Mesothelial cell of epicardium (in vitro differentiated cells): ENCODE measurements at places on chromosomes 6 and 20.

GRCh38 chr20:23399568-23400241 is 21.6 kb downstream of the NAPB start:
- H3K27ac ChIP-seq = no peak overlapping the region
- H3K4me3 ChIP-seq = no peak overlapping the region
- no peak for DNase-seq
- H3K4me1 ChIP-seq = peaks cover 3% of the 10 kb centered on the region
- H3K36me3 ChIP-seq = peaks cover 14% of the 10 kb centered on the region

- H3K4me1 ChIP-seq = peaks cover 10% of the 10 kb centered on the region
- no peaks in the 10 kb centered on the region for H3K27me3 ChIP-seq
- H3K27ac ChIP-seq = no peak overlapping the region
These were observed 13.7 kb downstream of the STXBP5 start for GRCh38 chr6:147217840-147218404.

GRCh38 chr6:119138906-119139541 is 60.6 kb upstream of the FAM184A start:
- H3K27me3 ChIP-seq = peaks cover 2% of the 10 kb centered on the region
- H3K27ac ChIP-seq = peak overlapping the region; percentile 58
- no peaks in the 10 kb centered on the region for H3K36me3 ChIP-seq
- no peak for DNase-seq

GRCh38 chr6:131532580-131533039 is 40.4 kb upstream of the ARG1 start:
- DNase-seq = no peak
- H3K27me3 ChIP-seq = no peaks in the 10 kb centered on the region
- H3K27ac ChIP-seq = no peak overlapping the region
- H3K4me3 ChIP-seq = no peak overlapping the region

- no peak for DNase-seq
- H3K4me1 ChIP-seq = no peaks in the 10 kb centered on the region
- H3K36me3 ChIP-seq = no peaks in the 10 kb centered on the region
These were observed 35.9 kb downstream of the ENPP1 start for GRCh38 chr6:131843768-131844167.

GRCh38 chr6:66179361-66179760 is 472.3 kb upstream of the EYS start:
- no peak overlapping the region for H3K4me3 ChIP-seq
- H3K36me3 ChIP-seq = no peaks in the 10 kb centered on the region
- no peak overlapping the region for H3K27ac ChIP-seq

- no peaks in the 10 kb centered on the region for H3K36me3 ChIP-seq
- no peak overlapping the region for H3K4me3 ChIP-seq
- H3K27me3 ChIP-seq = peaks cover 17% of the 10 kb centered on the region
- no peaks in the 10 kb centered on the region for H3K4me1 ChIP-seq
- no peak for DNase-seq
These were observed 91.0 kb downstream of the FNDC1 start for GRCh38 chr6:159260208-159260607.

DNA sequence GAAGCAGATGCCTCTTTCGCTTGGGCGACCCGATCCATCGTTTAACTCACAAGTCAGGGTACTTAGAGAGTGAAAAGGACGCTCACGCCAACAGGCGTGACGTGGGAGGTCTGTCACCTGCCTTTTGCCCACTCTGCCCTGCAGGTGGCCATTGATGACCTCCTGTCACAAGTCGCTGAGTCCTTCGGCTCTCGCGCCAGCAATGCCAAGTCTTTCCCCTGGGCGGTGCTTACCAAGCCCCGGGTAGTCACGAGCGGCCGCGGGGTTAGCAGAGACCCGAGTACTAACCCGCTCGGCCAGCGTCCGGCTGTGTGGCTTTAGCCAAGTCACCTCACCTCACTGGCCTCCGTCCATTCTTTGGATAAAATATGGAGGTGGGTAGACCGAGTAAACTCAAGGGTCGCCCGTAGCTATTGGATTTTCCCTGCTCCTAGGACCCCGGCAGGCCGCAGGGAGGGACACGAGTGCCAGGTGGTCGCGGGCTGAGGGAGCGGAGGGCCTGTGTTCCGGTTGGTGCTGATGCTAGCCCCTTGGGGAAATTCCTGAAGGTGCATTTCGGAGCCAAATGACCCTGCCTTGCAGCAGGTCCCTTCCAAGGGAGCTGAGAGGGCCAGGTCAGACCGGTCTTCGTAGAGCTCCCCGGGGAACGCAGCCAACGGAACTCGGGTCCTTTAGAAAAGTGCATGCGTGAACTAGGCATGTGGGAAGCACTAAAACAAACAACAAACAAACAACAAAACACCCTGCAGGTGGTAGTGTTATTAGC is 668 bp downstream of the PKIB start:
- no peak for DNase-seq
- peaks cover 14% of the 10 kb centered on the region for H3K36me3 ChIP-seq

DNA sequence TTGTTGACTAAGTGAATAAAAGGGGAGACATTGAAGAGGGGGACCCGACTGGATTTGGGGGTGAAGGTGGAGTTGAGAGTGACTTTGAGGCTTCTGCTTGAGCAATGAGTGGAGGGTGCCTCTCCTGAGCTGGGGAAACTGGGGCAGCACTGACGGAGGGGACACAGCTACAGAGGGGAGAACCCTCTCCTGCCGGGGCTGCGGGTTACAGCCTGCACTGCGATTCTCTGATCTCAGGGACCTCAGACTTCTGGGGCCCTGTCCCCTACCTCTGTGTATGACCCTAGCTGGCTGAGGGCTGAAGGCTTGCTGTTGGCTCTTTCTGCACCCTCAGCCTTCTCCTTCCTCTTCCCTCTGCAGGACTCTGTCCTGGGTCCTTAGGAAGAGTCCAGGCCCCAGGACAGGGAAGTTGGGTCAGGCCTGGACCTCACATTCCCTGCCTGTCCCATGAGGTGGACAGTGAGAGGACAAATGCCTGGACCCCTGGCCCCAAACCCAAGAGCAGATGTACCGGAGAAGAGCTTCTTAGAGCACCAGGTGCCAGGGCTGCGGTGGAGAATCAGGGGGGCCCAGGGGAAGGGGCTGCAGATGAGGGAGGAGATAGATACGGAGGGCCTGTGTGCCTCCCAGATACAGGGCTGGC is 13.7 kb upstream of the FAM110A start:
- H3K27me3 ChIP-seq = peaks cover 4% of the 10 kb centered on the region
- no peak overlapping the region for H3K4me3 ChIP-seq
- no peak overlapping the region for H3K27ac ChIP-seq
- no peaks in the 10 kb centered on the region for H3K36me3 ChIP-seq
- peaks cover 3% of the 10 kb centered on the region for H3K4me1 ChIP-seq
- no peak for DNase-seq

- peaks cover 13% of the 10 kb centered on the region for H3K4me1 ChIP-seq
- H3K27ac ChIP-seq = no peak within 1 kb of the TSS
- H3K27me3 ChIP-seq = peaks cover 78% of the 10 kb centered on the region
- peak; percentile 40 for DNase-seq
- peak within 1 kb of the TSS; percentile 76 for H3K4me3 ChIP-seq
- H3K36me3 ChIP-seq = no peaks in the 10 kb centered on the region
These were observed at the start of gene SLC35F1 for GRCh38 chr6:117906958-117907600. Gene SLC35F1 (plus strand): TSS chr6:117907264.

DNA sequence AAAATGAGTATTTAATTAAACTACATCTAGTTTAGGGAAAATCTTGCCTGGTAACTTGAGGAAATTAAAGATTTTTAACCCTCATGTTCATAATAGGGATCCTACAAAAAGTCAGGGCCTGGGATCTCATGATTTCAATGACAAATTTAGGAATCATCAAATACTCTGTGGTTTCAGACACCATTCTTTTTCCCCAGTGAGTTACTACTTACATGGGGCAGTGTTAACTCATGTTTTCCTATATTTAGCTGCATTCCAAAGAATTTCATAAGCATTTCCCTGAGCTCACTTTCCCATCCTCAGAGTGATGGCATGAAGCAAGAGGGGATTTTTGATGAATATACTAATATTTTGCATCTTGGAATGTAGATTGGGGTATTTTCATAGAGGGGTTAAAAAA is 321.7 kb downstream of the CENPW start:
- no peaks in the 10 kb centered on the region for H3K36me3 ChIP-seq
- H3K27ac ChIP-seq = peak overlapping the region; percentile 24
- no peak overlapping the region for H3K4me3 ChIP-seq
- peaks cover 34% of the 10 kb centered on the region for H3K4me1 ChIP-seq

DNA sequence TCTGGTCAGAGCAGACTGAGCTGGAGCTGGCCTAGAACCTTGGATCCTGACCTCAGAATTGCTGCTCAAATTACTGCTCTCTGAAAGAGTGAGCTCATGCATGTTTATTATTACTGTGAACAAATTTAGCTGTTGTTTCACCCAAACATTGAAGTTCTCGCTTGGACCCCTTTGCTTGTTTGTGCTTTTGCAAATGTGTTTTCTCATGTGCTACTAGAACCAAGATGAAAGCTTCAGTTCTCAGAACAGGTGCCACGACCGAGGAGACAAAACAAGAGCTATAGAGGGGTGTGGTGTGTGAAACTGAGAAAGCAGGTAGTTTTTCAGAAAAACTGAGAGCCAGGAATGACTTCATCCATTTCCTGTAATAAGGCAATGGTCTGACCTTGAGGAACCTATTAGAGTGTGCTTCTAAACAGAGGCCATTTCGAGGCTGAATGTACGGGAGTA is 50.0 kb upstream of the ESR1 start:
- no peak overlapping the region for H3K27ac ChIP-seq
- no peaks in the 10 kb centered on the region for H3K4me1 ChIP-seq
- peaks cover 3% of the 10 kb centered on the region for H3K27me3 ChIP-seq
- H3K36me3 ChIP-seq = no peaks in the 10 kb centered on the region
- H3K4me3 ChIP-seq = no peak overlapping the region

- no peak overlapping the region for H3K4me3 ChIP-seq
- peaks cover 2% of the 10 kb centered on the region for H3K4me1 ChIP-seq
- H3K27ac ChIP-seq = no peak overlapping the region
- no peak for DNase-seq
These were observed 224.5 kb downstream of the PREX1 start for GRCh38 chr20:48603116-48603818.

- DNase-seq = no peak
- H3K36me3 ChIP-seq = no peaks in the 10 kb centered on the region
- H3K4me3 ChIP-seq = no peak overlapping the region
- no peak overlapping the region for H3K27ac ChIP-seq
- peaks cover 15% of the 10 kb centered on the region for H3K4me1 ChIP-seq
These were observed 66.3 kb upstream of the ZNFX1 start for GRCh38 chr20:49344140-49344539.
